Stomach (tissue), 19 donors: ENCODE measurements at places on chromosomes 3 and 15.

- DNase-seq, result no peak
Observed at GRCh38 chr15:63942486-63943365, 103.6 kb downstream of the DAPK2 start.

GRCh38 chr3:74613521-74614106 is 845 bp downstream of the CNTN3 start:
- DNase-seq, result peak; percentile 34

- DNase-seq, result no peak
Observed at GRCh38 chr3:58742239-58742638, 75.7 kb upstream of the FAM3D start.

DNA sequence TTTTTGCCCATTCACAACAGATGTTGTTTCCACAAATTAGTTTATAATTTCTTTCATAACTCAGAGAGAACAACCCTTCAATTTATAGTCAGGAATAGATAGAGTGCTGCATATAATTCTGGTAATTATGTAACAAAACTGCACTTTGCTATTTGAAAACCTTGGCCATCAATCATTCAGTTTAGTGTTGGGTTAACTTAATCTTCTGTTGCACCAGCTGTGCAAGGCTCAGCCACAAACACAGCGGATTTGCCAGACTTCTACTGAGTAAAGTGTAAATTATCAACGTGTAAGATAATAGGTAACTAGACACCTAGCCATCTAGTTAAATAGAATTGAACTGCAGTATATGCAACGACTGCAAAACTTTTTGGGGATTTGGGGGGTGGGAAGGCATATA is 1064.3 kb upstream of the EPHA6 start:
- peak; percentile 20 for DNase-seq

DNA sequence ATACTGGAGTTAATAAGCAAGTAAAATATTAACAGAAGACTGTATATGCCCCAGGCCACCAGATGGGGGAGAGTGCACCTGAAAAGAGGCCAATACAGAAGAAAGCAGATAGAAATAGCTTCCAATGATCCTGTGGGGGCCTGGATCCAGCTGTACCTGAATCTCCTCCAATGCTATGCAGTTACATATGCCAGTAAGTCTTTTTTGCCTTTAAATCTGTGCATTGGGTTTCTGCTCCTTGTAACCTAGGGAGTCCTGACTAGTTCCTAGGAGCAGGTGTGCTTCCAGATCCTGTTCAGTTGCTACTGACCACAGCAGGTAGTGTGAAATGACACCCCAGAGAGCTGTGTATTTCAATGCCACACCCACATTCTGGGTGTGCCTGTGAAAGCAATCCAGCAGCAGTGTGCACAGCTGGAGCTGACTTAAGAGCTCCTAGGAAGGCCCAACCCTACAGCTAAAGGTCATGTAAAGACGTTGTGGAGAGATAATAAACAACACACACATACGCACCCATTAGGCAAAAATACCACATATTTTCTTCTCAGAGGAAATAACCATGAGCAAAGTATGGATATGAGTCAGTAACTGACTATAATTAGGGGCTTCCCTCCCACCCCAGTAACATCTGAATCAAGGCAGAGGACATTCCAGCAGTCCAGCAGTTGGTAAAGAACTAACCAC is 62.2 kb upstream of the AKAP13 start:
- peak; percentile 38 for DNase-seq

- DNase-seq, result no peak
Observed at GRCh38 chr3:156421534-156421933, 133.4 kb downstream of the SSR3 start.

DNA sequence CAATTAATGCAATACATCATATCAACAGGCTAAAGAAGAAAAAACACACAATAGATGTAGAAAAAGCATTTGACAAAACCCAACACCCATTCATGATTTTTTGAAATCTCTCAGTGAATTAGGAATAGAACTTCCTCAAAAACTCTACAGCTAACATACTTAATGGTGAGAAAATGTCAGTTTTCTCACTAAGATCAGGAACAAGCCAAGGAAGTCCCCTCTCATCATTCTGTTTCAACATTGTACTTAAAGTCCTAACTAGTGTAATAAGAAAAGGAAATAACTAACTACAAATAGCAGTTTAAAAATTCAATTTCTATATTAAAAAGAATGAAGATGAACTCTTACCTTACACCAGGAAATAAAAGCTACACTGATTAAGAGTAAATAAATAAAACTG is 77.8 kb downstream of the DCLK3 start:
- DNase-seq, result no peak

GRCh38 chr3:64509206-64509605 is 178.6 kb downstream of the ADAMTS9 start:
- DNase-seq, result no peak
